ENCODE measurements at places on chromosomes 7 and 10.

- DNase-seq = no peak
Measured at GRCh38 chr10:62196528-62196927, 72.1 kb downstream of the RTKN2 start.

DNA sequence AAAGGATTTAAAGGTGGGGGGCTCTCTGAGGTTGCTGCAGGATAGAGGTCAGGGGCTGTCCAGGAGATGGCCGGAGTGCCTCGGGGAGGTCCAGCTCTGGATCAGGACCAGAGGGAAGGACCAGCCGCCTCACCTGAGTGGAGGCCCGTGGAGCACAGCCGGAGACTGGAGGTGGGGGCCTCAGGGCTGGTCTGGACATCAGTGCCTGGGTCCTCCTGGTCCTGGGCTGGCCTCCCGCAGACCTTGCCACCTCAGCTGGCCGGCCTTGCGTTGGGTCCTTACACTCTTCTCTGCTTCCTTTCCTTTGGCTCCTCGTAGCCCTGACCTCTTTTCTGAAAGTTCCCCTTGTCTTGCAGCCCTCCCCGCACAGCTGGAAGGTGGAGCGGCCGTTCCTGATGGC, 2.0 kb downstream of the SUN1 start:
- no peak for DNase-seq

- DNase-seq = no peak
Measured at GRCh38 chr7:69910150-69910549, 311.9 kb downstream of the AUTS2 start.

DNA sequence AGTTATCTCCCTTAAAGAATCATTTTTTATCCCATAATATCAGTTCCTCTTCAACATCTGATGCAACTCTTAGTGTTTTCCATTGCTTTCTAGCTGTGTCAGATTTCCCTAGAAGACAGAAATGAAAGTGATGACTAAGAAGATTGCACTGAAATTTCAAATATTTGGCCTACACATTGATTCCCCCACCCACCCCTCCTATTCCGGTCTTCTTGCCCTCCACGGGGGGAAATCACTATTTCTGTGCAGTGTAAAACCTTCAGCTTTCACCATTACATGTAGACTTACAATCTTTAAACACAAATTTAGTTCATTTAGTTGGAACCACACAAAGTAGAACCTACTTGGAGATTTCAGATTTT, 63.7 kb upstream of the IL6 start:
- DNase-seq = no peak

GRCh38 chr7:83014546-83014945, 148.1 kb downstream of the PCLO start:
- no peak for DNase-seq

DNA sequence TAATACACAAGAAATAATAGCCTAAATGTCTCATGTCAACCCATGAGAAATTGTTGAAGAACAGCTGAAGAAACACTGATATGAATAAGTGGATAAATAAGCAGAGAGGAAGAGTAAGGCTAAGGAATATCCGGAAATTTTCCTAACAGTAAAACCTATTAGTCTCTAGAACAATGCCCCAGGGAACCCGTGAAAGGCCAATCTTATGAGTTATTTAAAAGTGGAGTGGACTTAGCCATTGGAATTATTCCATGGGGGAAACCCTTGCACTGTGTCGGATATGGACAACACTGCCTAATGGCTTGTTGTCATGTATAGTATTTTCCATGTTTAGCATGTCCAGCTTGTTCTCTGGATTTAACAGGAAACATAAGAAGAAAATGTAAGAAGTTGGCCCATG, 217.2 kb upstream of the PLXNA4 start:
- DNase-seq = no peak

- no peak for DNase-seq
Measured at GRCh38 chr7:149422914-149423301, 38.0 kb downstream of the ZNF777 start.

- no peak for DNase-seq
Measured at GRCh38 chr7:15035814-15036213, 133.3 kb upstream of the DGKB start.

DNA sequence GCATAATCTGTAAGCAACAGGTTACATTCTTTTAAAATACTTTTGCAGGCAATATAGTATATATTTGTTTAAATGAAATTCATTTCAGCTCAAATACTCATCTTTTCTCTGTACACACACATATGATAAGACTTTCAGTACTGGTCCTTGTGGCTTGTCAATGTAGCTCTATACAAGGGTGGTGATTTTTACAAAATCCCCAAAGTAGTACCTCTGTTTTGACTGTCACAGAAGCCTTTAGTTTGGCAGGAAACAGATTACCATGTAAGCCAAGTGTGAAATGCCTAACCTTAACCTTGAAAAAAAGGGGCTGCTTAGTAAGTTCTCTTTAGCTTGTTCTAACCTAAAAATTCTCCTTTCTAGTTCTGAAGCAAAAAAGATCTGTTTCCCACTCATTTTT, 87.9 kb downstream of the KCND2 start:
- no peak for DNase-seq

DNA sequence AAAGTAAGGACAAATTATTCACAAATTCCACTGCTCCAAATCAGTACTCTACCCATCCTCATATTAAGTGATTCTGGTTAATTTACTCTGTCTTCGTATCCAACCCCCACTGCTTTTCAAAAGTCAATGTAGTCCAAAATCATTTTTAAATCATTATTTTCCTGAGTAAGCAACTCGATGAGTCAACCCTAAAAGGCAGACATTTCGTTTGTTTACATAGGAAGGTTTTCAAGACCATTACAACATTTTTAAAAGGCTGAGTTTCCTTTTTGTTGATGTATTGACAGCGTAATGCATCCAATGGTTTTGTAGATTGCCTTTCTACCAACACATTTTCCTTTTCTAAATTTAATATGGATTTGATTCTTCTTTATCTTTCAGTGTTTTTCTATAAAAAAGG, 523.0 kb upstream of the ANKRD30A start:
- DNase-seq = no peak

GRCh38 chr10:132514821-132515520, 22.6 kb upstream of the INPP5A start:
- DNase-seq = no peak

DNA sequence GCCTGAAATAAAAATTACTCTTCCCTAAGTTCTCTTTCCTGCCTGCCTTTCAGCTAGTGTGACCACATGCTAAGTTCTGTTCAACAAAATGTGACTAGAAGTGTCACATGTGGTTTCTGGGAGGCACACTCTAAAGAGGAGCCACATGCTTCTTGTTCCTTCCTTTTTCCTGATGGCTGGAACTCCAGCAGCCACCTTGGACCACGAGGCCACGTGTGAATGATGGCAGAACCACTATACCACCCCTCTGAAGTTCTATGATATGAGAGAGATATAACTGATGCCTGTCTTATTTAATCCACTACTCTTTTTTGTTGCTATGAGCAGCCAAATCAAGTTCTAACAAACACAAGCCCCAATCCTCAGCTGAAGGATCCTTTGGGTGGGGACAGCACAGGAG, 8.1 kb downstream of the PODXL start:
- no peak for DNase-seq

DNA sequence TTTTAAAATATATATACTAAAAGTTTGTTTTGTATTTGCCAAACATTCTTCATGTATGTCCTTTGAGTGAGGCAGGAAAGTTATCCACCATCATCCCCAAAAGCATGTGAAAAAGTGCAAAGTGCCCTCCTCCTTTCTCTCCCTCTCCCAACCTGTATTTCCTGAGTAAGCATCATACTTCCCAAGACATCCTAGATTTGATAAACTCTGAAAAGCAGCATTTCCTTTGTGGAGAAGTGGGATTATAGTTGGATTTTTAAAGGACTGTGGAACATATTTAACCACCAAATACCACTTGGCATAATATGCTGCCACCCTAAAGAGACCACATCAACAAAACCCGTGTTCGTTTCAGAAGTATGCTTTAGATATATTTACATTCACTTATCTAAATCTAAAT, 36.9 kb downstream of the NET1 start:
- no peak for DNase-seq

- DNase-seq = no peak
Measured at GRCh38 chr7:193481-194251, 1.3 kb downstream of the FAM20C start.

GRCh38 chr7:151726652-151727578, 150.0 kb downstream of the PRKAG2 start:
- no peak for DNase-seq

DNA sequence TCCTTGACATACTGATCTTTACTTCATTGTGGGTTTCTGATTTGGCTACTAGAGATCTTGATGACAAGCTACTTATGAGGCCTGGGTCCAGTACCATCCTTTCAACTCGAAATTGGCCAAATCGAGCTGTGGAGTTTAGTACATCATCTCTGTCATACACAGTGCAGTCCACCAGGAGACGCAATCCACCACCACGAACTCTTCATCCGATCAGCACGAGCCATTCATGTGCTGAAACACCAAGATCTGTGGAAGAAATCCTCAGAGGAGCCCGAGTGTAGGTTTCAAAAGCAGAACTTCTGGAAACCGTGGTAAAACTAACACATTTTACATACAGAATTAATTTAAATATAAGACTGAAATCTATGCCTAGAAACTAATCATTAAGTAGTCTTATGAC, 14.2 kb downstream of the DNAJC9 start:
- DNase-seq = no peak

DNA sequence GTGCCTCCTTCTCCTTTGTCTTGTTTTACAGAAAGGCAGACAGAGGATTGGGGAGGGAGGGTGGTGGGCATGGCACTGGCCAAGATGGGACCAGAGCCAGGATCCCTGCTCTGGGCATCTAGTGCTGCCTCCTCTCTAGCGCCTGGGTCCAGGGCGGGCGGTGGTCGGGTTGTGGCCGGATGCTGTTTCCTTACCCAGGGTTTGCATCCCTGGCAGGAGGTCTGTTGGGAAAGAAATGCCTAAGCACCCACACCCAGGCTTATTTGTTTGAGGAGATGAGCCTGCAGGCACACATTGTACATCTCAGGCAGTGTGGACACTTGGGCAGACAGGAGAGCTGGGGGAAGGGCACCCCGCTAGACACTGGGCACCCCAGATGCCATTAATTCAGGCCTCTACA, 102.3 kb upstream of the PCBD1 start:
- no peak for DNase-seq
